ENCODE measurements at places on chromosomes 1 and 21. TPM values are rescaled to one million over a fixed set of nuclear protein-coding genes. Genes with fewer than 3 reads are reported as not detected.

The POU3F1 gene
- total RNA-seq: 0.05 TPM

The INSRR gene
- total RNA-seq: not detected

The HSD3B1 gene
- not detected for total RNA-seq

The NBPF14 gene
- 29.9 TPM for total RNA-seq

The KIF21B gene
- 2.1 TPM for total RNA-seq

The IFFO2 gene
- total RNA-seq: 9.8 TPM

The INAVA gene
- total RNA-seq: 37.8 TPM

The CNIH3 gene
- total RNA-seq: 0.34 TPM

The NUDT4B gene
- 0.58 TPM for total RNA-seq

The IRF6 gene
- 0.21 TPM for total RNA-seq

The NR5A2 gene
- total RNA-seq: 3.9 TPM

The MCOLN2 gene
- total RNA-seq: 2.1 TPM

The LEFTY1 gene
- total RNA-seq: 0.61 TPM

The SPATA6 gene
- total RNA-seq: 2.4 TPM

All from A549 treated with dexamethasone at 1 μM for 4 hours (cell line).